Stimulated activated CD4-positive, alpha-beta T cell treated with anti-CD3 and anti-CD28 coated beads, Interleukin-2, amount 100 ng/mL, for 24 hours (primary cell): ENCODE measurements at places on chromosomes 4 and X.

GRCh38 chr4:108649863-108650211 is 562 bp upstream of the OSTC start:
- DNase-seq, result no peak

GRCh38 chrX:23341452-23341851 is 6.8 kb downstream of the PTCHD1 start:
- no peak for DNase-seq

DNA sequence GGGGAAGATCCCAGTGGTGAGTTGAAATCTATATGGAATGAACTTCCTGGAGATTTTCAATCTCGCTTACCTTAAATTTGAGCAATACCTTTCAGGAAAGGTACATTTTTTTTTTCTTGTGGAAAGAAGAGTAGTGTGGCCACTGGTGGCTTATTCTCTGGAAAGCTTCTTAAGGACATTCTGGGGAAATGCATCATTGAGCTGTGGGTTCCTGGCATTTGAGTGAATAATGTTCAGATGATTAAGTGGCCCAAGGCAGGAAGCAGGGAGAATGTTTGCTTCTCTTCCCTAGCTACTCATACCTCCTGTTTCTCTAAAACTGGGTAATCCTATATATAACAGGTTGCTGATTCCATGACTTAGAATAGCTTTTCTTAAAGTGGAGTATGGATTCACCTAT is 31.8 kb downstream of the STAG2 start:
- DNase-seq, result no peak

- no peak for DNase-seq
These were observed 22.9 kb upstream of the TADA2B start for GRCh38 chr4:7020290-7020689.

GRCh38 chr4:161519611-161520010 is 644.2 kb downstream of the FSTL5 start:
- no peak for DNase-seq

DNA sequence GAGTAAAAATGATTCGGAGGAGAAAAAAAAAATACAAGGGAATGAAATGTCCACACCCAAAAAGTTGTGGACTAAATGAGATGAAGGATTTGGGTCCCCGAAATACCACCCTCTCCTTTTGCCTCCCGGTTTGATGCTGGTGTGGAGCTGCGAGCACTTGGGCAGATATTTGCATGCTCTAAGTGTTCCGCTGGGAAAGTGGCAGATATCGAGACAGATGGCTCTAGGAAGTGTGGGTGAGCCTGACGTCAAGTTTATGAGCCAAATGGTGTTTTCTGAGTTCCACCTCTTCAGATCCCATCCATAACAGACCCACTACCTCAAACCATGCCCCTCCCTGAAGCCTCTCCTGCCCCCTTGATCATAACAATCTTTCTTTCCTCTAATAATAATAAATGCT is 228.6 kb downstream of the QDPR start:
- DNase-seq, result no peak

DNA sequence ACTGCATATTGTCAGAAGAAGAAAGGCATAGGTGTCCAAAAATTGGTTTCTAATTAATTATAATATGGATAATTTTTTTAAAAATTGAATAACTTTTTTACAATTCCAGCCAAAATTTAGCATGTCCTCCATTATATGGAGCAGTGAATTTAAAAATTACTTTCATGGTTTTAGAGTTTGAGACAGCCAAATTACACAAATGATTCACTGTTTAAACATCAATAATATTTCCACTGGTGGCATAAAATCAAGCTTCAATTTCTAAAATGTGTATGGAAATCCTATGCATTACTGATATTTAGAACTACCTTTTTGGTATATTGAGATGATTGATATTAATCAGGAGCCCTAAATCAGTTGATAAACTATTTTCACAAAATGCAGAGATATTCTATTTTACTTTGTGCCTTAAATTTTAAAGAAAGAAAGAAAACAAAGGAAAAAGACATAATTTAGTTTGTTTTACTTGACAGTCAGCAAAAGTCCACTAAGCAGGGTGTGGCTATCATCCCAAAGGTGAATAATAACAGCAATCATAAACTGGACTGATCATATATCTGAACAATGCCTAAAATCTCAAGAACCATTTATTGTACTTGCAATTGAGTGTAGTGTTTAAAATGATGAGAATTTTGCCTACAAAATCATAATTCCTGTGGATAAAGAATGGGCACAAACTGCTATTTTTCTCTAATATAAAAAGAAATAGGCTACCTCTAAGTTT is 34.2 kb downstream of the KLHL34 start:
- DNase-seq, result no peak

DNA sequence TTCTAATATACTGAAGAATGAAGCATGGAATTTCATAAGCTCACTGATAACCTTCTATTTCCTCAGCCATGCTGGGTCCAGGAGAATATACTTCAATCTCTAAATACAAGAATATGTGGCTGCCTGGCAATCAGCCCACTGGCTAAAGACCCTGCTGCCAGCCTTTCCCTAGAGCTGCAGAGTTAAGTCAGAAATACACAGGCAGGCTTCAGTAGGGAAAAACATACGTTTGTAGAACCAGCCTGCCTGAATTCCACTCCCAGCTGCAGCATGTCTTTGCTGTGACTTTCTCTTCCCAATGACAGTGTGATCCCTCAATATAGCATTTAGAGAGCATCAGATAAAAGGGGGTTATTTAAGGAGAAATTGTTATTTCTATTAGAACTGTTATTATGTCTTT is 289.1 kb downstream of the PCDH19 start:
- no peak for DNase-seq

DNA sequence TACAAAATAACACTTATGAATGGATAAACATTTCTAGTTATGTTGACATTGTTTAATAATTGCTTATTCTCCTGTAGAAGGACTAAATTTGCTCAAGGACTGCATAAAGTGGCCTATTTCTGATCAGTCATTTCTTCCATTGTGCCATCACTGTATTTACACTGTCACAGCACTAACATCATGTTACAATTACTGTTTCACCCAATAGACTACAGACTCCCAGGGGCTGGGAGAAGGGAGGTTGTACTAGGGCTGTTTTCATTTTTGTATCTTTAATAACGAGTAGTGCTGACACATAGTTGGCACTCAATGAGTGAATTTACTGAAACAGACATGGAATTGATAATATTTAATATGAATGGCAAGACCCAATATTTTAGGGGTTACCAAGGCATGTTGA is 139.5 kb downstream of the SLC10A7 start:
- no peak for DNase-seq

DNA sequence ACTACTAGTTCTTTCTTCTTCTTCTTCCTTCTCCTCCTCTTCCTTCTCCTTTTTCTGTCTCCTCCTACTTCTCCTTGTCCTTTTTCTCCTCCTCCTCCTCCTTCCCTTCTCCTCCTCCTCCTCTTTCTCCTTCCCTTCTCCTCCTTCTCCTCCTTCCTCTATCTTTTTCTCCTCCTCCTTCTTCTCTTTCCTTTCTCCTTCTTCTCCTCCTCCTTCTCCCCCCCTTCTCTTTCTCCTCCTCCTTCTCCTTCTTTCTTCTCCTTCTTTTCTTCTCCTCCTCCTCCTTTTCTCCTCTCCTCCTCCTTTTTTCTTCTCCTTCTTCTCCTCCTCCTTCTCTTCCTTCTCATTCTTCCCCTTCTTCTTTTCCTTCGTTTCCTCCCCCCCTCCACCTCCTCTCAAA is 21.8 kb upstream of the NAP1L5 start:
- DNase-seq, result no peak

DNA sequence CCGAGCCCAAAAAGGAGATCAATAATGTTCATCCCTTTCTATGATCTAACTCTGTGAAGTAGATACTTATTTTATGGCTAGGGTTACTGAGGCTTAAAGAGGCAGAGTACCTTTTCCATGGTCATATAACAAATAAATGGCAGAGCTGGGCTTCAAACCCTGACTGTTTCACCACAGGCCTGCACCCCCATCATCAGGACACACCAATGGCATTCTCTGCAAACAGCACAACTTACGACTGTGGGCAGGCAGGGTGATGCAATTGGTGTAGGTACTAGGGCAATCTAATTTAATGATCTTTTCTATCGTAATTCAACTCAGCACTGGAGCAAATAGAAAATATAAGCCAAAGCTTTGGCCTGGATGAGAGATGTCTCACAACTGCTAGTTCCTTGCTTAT is 118.8 kb upstream of the CBR4 start:
- DNase-seq, result no peak

DNA sequence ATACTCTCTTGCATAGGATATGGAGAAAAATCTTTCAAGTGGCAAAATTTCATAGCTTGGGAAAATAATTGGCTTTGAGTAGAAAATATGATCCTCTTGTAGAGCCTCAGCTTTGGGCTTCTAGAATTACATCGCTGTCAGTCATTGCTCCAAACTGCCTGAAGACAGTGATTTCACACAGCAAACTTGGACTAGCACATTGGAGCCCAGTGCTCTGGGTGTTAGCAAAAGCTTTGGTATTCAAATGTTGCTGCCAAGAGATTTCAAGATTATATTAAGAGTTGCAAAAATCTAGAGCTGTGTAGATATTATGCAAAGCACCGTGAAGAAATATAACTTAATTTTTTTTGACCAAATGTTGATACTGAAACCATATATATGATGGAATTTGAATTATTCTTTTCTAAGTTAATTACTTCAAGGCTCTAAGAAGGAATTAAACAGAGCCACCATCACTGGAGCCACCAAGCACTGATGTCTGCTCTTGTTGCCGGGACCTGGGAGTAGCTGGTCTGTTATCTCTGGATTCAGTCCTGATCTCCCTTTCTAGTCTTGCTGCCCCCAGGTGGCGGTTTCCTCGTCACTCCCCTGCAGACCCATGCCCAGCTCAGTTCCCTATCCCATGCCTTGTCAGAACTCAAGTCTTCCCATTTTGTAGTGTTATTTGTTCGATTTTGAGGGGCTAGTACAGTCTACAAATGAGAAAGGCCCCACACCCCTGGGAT is 260.7 kb upstream of the SFRP2 start:
- DNase-seq, result no peak

- DNase-seq, result no peak
These were observed 15.8 kb upstream of the VEGFD start for GRCh38 chrX:15399962-15400391.

GRCh38 chr4:176611951-176612350 is 180.8 kb downstream of the VEGFC start:
- DNase-seq, result no peak

DNA sequence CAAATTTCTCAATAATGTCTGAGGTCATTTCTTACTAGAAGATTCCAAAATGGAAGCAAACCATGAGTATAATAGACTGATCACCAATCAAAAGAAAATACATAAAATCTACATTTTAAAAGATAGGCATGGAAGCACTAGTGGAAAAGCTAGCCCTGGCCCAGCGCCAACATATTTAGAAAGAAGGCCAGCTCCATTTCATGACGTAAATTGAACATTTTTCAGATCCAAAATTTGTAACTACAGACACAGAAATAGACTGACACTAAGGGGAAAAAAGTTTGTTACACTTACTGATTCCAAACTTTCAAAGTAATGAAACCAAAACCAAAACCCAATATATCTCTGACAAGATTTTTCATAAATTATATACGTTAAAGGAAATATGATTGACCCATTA is 117.7 kb downstream of the ADAMTS3 start:
- no peak for DNase-seq

DNA sequence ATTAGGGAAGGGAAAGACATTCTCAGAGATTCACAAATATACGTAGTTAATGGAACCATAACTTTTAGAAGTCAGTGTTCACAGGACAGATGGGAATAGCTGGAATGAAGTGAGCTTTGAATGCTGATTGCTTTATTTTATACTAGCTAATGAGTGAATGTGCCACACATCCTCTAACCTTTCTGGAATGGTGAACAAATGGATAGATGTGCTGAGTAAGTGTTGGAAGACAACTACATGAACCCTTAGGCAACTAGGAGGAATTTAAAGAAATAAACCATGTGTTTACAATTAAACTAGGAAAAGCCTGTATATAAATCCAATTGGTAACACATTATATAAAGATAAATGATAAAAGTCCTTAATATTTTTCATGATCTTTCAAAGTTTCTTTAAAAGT is 91.6 kb upstream of the LIMCH1 start:
- no peak for DNase-seq

GRCh38 chr4:85717351-85717750 is 242.4 kb downstream of the ARHGAP24 start:
- no peak for DNase-seq

- DNase-seq, result no peak
These were observed 26.5 kb upstream of the RBMX start for GRCh38 chrX:136906921-136907510.

- DNase-seq, result no peak
These were observed 9.4 kb upstream of the KIAA0232 start for GRCh38 chr4:6773106-6773505.

DNA sequence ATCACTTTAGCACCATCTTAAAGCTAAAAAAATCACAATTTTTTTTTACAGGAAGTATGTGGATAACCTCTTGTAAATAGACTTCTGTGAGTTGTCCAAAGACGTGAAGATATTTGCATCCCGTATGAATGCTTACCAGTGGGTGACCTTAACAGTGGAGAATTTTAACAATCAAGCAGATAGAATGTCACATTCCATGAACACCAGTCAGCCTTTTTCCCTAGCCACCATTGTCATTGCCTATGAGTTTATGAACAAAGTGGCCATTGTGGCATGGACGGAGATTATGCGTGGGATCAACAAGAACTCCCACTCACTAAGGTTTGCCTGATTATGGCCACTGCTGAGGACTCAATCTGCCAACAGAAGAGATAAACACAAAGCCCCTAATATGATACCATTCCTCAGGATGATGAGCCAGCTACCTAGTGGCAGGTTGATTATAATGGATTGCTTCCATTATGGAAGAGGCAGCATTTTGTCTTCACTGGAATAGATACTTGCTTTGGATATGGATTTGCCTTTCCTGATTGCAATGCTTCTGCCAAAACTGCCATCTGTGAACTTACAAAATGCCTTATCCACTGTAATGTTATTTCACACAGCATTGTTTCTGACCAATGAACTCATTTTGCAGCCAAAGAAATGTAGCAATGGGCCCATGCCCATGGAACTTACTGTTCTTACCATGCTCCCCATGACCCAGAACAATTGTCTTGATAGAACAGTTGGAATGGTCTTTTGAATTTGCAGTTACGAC is 830.9 kb upstream of the NDST4 start:
- no peak for DNase-seq

- no peak for DNase-seq
These were observed 76.7 kb downstream of the CLCN5 start for GRCh38 chrX:49999087-49999486.

DNA sequence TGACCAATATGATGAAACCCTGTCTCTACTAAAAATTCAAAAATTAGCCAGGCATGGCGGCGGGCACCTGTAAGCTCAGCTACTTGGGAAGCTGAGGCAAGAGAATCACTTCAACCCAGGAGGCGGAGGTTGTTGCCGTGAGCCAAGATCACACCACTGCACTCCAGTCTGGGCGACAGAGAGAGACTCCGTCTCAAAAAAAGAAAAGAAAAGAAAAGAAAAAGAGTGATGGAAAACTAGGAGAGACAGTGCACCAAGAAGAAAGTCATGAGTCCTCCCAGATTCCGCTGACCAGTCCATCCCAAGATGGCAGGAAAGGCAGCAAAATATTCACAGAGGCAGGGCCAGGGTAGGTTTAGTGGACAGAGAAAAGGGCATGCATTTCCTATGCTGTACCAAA is 226.9 kb downstream of the ASMT start:
- no peak for DNase-seq

- no peak for DNase-seq
These were observed 48.2 kb downstream of the PPEF1 start for GRCh38 chrX:18755651-18756050.
